Brain (organoid and tissue), 16 donors: ENCODE measurements at places on chromosomes 1 and 21.
A peak's percentile ranks its signal among the peaks of the same experiment; 100 is the strongest.

GRCh38 chr1:103112546-103112945 lies 4.2 kb upstream of the COL11A1 start:
- no peak for DNase-seq

- no peak for DNase-seq
Measured at GRCh38 chr1:81142099-81142826, 658.5 kb upstream of the ADGRL2 start.

DNA sequence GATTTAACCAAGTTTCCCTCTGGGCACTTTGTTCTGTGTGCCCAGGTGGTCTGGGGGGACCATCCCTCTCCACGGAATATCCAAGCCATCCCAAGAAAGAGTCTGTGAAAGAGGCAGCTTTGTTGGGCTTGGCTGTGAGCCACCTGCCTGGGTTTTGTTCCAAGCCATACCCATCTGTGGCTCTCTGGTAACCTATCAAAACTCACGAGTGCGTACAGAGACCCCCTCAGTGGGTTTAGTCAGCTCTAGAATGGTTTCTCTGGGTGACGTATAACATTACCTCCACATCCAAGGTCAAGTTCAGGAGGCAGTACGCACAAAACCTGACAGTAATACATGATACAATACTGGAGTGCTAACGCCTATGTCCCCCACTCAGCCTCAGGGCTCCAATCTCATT lies 54.2 kb downstream of the DNTTIP2 start:
- no peak for DNase-seq

GRCh38 chr1:43438006-43438405 lies 15.7 kb downstream of the HYI start:
- DNase-seq, result no peak

DNA sequence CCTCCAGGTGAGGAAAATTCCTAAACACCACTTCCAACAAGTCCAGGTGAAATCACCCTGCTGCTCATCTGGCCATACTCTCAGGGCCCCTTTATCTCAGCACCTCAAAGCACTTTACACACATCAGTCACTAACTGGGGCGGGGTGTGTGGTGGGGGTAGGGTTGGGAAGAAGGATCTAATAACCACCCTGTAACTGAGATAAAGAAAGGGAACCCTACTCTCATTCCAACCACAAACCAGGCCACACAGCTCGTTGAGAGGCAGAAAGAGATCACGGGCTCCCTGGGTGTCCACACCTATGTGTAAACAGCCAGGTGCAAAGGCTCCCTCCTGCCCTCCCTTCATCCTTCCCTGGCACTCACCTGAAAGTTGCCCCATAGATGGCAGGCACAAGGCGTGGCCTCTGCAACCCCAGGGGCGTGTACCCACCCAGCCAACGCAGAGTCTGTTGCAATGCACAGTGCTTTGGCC lies 20.4 kb downstream of the GPR161 start:
- no peak for DNase-seq

GRCh38 chr21:41833497-41834115 lies 45.5 kb downstream of the PRDM15 start:
- DNase-seq, result no peak

DNA sequence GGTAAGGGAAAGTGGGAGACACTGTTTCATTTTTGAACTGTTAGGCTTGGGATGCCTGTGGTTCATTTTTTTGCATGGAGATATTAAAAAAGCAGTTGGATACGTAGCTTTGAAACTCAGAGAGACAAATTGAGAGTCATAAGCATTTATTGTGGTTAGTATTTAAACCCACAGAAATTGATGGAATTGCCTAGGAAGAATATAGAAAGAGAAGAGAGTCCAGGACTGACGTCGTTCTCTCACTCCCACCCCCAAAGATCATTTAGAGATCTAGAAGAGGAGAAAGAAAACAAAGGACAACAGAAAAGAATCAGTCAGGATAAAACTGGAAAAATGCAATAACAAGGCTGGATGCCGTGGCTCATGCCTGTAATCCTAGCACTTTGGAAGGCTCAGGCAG lies 73.2 kb upstream of the BMP8A start:
- DNase-seq, result no peak

DNA sequence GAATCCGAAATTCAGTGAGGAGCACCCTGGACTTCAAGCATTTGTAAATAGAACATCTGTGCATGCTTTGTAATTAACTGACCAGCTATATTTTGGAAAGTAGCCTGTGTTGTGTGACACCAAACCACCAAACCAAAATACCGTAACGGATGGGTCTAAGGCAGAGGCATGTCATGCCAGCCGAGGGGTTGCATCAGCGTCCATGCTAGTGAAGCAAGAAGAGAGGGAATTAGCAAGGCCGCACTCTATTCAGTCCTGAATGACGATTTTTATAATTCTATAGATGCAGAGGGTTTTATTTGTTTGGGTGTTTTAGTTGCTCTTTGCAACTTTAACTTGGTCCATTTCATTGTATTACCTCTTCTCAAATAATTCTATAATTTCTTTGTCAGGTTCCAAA lies 116.8 kb upstream of the SMYD2 start:
- no peak for DNase-seq

DNA sequence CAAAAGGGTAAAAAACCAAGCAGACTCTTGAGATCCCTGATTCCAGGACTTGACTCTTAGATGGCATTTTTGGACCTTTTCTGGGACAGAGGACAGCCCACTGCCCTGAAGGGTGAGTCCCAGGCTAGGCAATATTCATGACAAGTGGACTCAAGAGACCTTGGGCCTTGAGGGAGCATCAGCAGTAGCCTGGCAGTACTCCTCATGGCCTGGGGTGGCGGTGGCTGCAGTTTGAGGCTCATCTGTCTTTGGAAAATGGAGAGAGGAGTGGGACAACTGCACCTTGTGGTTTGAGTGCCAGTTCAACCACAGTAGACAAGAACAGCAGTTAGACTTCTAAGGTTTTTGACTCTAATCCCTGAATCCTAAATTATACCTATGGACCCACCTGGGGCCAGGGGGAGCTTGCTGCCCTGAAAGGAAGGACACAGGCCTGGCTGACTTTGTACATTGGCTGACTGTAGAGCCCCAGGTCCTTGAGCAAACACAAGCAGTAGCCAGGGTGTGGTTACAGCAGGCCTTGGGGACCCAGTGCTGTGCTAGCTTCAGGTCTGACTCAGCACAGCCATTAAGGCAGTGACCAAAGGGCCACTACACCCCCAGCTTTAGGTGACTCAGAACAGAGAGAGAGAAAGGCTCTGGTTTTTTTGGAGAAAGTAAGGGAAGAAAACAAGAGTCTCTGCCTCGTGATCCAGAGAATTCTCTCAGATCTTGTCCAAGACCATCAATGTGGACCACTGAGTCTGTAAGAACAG lies 1023.2 kb downstream of the KCNT2 start:
- DNase-seq, result no peak

DNA sequence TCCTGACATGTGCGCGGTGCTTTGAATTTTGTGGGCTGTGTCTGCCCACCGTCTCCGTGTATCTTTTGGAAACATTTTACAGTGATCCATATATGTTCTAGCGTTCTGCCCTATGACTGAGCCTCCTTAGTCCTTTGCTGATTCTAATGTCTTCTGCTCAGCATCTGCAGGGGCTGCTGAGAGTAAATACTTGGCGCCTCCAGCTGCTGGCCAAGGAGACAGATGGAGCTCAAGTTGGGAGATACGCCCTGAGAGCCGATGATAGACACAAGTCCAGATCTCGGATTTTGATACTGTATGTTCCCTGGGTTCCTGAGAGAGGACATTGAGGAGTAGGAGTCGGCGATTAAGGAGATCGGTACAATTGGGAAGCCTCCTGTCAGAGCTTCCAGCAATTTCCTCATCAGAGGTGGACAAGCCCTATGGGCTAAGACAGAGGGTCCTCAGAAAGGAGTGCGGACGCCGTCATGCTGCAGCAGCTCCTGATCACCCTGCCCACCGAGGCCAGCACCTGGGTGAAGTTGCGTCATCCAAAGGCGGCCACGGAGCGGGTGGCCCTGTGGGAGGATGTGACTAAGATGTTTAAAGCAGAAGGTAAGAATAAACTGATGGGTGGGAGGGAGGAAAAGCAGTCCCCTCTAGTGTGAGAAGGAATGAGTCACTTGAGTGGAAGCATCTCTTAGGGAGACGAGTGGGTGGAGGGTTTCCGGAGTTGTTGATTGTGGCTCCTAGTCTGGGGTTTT lies 390 bp downstream of the ZFP69B start:
- peak; percentile 76 for DNase-seq

DNA sequence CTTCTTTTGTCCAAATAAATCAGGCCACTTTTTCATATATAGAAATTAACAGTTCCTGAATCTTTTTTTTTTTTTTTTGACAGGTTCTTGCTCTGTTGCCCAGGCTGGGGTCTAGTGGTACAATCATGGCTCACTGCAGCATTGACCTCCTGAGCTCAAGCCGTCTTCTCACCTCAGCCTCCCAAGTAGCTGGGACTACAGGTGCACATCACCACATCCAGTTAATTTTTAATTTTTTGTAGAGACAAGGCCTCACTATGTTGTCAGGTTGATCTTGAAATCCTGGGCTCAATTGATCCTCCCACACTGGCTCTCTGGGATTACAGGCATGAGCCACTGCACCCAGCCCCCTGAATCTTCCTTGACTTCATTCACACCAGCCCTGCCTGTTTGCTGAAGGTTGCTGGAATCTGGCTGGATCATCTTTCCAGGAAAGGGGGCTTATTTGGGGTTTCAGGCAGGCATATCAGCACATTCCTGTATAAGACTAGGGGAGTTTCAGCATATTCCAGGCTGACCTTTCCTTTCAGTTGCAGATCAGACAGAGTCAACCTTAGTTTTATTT lies 78.2 kb upstream of the ARHGAP29 start:
- DNase-seq, result no peak

DNA sequence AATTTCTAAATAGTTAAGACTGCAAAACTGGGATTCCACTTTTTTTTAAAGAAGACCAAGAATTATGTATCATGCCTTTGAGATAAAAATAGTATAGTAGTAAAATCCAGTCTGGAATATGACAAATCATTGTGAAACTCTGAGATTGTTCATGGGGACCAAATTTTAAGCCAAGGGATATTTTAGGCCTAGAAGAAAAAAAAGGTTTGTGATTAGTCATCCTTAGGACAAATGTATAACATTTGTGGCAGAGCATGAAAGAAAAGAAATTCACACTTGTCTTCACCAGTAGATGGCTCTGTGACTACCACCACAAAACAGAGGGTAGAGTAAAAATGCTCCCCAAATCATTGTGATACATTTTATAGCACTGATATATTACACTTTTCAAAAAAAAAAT lies 226.1 kb downstream of the KCTD3 start:
- DNase-seq, result peak; percentile 21

- no peak for DNase-seq
Measured at GRCh38 chr1:113029822-113030221, 43.2 kb upstream of the LRIG2 start.

- DNase-seq, result no peak
Measured at GRCh38 chr1:196007763-196008162, 600.5 kb downstream of the KCNT2 start.

GRCh38 chr1:54792686-54793282 lies 8.3 kb downstream of the TTC22 start:
- peak; percentile 87 for DNase-seq

GRCh38 chr1:117567435-117567834 lies 38.4 kb upstream of the TENT5C start:
- no peak for DNase-seq

GRCh38 chr1:89770391-89770790 lies 50.4 kb upstream of the LRRC8D start:
- no peak for DNase-seq

DNA sequence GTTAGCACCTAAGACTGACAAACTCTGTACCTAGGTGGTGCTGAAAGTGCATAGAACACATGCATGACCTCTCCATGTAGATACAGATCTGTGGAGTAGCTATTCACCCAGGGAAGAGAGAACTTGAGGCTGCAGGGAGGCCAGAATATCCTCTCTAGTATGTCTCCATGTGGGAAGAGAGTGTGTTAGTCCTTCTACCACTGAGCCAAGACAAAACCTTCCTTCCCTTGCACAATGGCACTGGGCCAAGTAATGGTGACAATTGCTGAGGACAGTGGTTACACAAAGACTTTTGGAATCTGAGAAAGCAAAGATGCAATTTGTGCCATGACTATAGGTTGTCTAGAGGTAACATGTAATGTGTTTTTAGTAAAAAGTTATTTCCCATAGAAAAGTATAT lies 52.3 kb downstream of the C1orf198 start:
- no peak for DNase-seq

DNA sequence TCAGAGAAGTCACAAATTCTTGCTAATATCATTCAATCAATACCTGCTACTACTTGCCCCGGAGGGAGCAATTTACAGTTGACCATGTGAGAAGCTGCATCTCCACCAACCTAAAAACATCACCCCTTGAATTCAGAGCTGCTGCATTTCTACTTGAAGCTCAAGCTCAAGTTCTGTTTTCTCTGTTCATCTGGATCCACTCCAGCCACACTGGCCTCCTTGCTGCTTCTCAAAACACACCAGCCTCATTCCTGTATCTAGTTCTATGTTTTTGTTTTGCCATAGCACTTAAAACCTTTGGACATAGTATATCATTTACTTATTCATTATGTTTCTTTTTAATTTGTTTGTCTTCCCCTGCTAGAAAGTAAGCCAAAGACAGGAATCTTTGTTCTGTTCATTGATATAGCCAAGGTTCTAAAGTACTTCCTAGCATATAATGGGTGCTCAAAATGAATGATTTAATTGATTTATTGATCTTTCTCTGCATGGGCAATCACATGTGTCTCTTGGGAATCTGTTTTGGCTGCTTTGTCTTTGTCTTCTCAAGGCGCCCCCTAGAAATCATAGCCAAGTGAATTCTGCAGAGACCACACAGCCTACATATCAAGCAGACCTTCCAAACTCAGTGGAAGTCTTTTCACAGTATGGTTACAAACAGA lies 23.6 kb downstream of the SYF2 start:
- DNase-seq, result no peak

GRCh38 chr1:163928651-163929050 lies 606.9 kb downstream of the NUF2 start:
- DNase-seq, result peak; percentile 41

GRCh38 chr1:223712850-223713474 lies 623 bp downstream of the CAPN2 start:
- no peak for DNase-seq

DNA sequence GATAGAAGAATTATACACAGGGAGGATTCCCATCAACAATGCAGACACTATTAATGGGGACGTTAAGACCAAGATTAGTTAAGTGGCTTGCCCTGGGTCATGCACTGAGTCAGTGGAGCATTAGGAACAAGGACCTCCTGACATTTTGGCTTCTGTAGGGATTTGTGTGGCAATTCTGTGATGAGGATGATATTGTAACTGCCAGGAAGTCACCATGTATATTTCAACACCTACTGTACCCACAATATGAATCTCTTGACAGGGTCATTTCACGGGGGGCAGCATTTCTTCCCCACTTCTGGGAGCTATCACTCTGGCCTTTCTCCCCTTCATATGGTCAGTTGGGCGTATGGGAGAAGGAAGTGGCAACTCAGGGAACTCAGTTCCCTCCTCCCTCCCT lies 134.9 kb downstream of the RUNX1 start:
- no peak for DNase-seq

DNA sequence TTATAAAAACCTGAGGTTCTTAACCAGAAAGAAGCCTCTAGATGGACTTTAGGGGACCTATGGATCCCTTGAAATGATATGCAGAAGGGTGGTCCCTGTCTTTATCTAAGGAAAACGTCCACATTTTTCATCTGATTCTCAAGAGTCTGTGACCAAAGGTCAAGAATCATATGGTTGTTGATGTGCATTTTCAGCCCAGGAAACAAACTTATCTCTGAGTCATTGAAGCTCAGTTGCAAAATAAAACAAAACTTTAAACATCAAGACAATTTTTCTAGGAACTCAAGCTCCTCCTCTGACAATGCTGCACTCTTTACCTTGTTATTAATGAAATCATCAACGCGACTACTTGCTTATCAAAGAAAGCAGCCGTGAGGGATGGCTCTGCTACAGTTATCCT lies 83.3 kb downstream of the TIAM1 start:
- no peak for DNase-seq

- no peak for DNase-seq
Measured at GRCh38 chr1:219917851-219918466, 10.4 kb downstream of the SLC30A10 start.
